Epithelial cell of proximal tubule (primary cell): ENCODE measurements at places on chromosomes 1 and 21. TPM values are rescaled to one million over a fixed set of nuclear protein-coding genes. Genes with fewer than 3 reads are reported as not detected.

The AMY2B gene
- 0.65 and 2.9 TPM in 2 replicates for total RNA-seq

The GRHL3 gene
- 3.6 and 9.9 TPM in 2 replicates for total RNA-seq

GRCh38 chr1:239786464-239786863 is 305.2 kb upstream of the FMN2 start:
- no peak for DNase-seq

GRCh38 chr1:231625975-231626534 is 535 bp upstream of the DISC1 start:
- DNase-seq, result no peak

DNA sequence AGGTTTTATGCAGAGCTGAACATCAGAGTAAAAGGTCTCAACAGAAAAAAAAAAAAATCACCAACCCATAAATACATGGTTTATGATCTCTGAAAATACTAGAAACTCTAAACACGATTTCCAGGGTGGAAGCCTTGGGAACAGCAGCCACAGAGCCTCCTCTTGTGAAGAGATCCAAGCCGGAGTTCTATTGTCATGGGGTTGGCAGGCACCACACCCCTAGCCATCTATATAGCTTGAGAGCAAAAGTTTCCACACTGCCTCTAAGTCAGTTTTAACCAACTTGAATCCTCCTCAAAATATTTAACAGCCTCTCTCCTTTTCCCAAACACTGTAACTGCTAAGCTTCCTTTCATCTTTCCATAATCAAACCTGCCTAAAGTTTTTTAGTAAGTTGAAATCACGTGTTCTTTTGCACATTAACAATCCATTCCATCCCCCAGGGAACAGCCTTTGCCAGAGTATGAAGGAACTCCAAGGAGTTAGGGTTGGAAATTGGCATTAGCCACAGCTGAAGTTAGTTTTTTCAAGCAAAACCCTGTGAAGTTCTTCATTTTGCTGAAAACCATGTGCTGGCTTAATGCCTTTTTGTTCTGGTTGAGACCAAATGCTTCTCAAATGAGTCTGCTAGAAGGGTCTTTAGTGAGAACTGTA is 13.8 kb upstream of the SEC16B start:
- no peak for DNase-seq

The FMO5 gene
- total RNA-seq, result 0.29 and 1.0 TPM in 2 replicates

GRCh38 chr21:28979092-28979491 is 13.6 kb downstream of the LTN1 start:
- DNase-seq, result no peak
